Suppressor macrophage (primary cell): ENCODE measurements at places on chromosomes 5 and 9.
A peak's percentile ranks its signal among the peaks of the same experiment; 100 is the strongest.

DNA sequence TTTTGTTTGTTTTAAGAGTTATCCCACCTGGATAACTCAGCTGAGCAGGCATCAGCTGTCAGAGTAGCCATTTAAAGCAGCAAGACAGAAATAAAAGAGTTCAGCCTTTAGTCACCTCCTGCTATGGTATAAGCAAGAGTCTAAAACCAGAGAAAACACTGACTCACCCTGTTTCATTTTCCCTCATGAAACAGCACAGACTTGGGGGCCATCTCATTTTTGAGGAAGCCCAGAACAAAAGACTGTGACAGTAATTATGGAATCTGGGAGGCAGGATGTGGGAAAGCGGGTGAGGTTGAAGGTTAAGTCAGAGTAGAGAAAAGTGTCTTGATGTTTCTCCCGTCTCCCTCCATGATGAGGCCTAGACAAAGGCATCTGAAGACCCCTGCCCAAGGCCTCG is 90.2 kb upstream of the FAM174A start:
- no peak for DNase-seq

GRCh38 chr5:11547730-11548129 is 356.5 kb downstream of the CTNND2 start:
- no peak for DNase-seq

- peak; percentile 37 for DNase-seq
These were observed 606.3 kb downstream of the TLE1 start for GRCh38 chr9:81083067-81083466.

GRCh38 chr5:96924016-96924443 is 11.8 kb upstream of the LNPEP start:
- no peak for DNase-seq

GRCh38 chr5:134374232-134374631 is 2.9 kb downstream of the UBE2B start:
- DNase-seq = no peak

- DNase-seq = no peak
These were observed 161.0 kb upstream of the SLC28A3 start for GRCh38 chr9:84501587-84501986.

DNA sequence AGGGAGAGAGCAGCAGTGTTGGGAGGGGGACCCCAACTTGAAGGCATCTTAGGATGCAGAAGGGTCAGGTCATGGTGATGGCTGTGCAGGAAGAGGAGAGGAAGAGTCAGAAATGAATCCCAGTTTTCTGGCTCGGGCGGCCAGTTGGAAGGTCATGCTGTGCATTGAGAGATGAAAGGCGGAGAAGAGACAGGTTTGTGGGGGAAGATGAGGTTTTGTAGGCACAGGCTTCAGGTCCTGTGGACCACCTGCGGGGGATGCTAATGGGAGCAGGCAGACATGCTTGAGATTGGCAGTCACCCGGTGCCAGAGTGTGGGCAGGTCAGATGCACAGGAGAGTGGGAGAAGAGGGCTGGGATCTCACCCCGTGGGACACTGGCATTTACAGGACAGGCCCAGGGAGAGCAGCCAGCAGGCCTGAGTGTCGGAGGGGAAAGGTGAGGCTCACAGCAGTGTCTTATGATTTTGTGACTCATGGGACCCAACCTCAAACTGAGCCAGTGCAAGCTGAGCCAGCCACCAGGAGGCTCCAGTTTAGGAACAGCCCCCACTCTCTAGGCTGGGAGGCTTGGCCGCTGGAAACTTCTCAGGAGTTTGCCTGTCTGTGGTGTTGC is 17.5 kb downstream of the STXBP1 start:
- peak; percentile 55 for DNase-seq

DNA sequence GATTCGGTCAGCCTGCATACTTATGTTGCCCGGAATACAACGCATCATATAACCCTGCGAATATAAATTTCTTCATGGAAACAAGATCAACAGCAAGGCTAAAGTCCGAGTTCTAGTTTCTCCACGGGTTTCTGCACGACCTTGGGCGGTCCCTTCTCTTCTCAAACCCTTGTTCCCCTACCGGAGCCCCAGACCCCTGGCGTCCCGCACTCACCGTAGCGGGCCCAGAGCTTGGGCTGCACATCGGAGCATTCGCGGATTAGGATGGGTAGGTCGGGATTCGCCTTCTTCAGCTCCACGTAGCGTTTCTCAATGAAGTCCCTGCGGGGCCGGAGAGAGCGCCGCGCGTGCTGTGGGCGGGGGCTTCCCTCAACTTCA is 399 bp downstream of the NDUFA2 start:
- no peak for DNase-seq

- DNase-seq = no peak
These were observed 6.4 kb downstream of the ABLIM3 start for GRCh38 chr5:149147676-149148075.

DNA sequence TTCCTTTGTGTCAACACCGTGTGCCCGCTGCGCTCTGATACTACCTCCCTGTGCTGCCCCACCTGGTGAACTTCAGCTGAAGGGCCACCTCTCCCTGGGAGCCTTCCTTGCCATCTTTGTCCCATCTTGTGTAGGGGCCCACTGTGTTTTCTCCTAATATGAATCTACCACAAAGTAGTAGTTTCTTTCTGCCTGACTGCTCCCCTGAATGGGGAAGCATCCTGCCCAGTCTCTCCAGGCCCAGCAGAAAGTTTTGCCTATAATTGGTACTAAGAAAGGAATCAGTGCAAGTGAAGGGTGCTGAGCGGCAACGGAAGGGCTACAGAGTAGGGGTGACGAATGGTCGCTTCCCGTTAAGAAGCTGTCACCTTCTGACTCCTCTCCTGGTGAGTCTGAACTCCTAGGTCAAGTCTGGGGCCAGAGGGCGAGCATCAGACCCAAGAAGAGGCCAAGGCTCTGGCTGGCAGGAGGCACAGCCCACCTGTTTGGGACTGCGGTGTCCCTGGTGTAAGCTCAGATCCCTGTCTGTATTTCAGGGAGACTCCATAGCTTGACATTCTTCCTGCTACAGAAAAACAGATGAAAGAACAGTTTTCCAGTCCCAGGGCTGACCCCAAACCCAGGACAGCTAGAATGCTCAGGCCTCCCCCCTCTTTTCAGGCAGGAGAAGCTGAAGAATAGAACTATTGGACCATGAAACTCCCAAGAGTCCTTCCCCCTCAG is 24.1 kb downstream of the WWC1 start:
- DNase-seq = no peak

- no peak for DNase-seq
These were observed 3.7 kb downstream of the CARD19 start for GRCh38 chr9:93099551-93100275.

DNA sequence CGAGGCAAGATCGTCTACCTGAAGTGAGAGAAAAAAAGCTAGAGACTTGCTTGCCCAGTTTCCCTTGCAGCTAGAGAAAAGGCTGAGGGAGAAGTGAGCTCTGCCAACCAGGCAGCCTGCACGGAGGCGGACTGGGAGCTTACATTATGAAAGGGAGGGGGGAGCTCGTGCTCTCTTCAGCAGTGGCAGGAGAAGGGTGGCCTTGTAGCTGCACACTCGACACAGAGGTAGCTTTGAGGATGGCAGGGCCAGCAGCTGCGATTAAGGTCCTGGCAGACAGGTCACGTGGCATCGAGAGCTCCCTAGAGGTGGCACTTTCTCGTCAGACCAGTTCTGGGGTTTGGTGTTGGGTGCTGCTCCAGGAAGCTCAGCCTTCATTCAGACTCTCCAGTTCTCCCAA is 26.7 kb downstream of the APBA1 start:
- DNase-seq = no peak

DNA sequence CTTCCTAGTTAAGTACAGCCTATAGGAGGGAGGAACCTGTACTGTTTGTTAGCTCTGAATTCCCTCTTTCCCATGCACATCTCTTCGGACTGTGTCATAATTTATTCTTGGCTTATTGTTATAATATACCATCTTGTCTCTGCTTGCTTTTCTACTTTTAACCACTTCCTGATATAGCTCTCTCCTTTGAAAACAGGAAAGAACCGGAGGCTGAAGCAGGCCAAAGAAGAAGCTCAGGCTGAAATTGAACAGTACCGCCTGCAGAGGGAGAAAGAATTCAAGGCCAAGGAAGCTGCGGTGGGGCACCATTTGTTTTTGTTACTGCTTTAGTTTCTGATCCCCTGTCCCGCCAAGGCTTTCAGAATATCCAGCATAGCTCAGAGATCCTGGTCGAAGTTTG is 4.8 kb downstream of the ATP6V1G1 start:
- peak; percentile 86 for DNase-seq

DNA sequence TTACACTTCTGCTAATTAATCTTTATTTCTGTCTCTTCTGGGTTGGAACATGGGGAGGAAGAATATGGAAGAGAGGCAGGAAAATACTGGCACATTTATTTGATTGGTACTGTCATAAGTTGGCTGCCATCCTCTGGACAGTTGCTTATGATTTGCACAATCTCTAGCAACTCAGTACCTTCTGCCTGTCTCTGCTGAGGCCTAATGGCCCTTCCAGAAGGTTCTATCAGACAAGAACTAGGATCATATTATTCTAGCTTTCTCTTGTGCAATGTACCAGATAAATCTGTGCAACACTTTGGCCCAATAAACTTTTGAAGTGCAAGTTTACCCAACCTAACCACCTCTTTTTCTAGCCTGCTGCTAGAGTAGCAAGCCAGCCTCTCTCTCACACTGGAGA is 335.0 kb downstream of the ARRDC3 start:
- DNase-seq = no peak

DNA sequence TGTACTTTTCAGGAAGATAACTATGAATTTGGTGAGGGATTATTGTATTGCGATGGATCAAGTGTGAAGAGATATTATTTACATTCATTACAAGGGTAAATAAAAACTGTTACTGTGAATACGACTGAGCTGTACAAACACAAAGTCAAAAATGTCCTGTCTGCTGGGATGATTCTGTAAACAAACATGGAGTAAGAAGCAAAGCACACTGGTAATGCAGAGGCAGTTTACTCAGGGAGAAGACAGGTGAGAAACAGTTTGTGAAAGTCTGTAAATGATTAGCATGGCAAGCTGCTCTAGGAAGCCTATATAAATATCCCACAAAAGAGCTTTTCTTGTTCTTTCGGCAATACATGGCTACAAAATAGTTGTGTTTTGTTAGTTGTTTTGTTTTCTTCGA is 115.4 kb upstream of the GNA14 start:
- DNase-seq = no peak
